ENCODE measurements at places on chromosomes 7 and 10.

- DNase-seq: no peak
Observed at GRCh38 chr7:110830778-110831177, 260.1 kb upstream of the LRRN3 start.

- no peak for DNase-seq
Observed at GRCh38 chr7:120860156-120860555, 2.2 kb upstream of the TSPAN12 start.

- no peak for DNase-seq
Observed at GRCh38 chr10:132364594-132364970, 32.4 kb upstream of the PWWP2B start.

- no peak for DNase-seq
Observed at GRCh38 chr10:12507165-12507850, 158.0 kb downstream of the CAMK1D start.

DNA sequence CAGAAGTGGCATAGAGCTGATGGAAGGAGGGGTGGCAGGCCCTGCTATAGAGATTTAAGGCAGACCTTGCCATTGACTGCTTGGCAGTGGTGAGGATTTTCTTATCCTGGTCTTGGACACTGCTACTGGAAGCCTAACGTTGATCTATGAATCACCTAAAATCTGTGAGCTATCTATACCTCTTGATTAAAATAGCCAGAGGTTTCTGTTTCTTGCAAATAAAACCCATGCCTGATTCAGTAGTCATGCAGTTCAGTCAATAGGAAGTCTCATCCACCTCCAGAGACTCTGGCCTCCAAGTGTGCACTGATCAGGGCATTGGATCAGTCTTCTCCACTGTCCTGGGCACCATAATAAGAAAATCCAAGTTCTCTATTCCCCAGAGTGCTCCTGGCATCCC is 286.5 kb downstream of the PTEN start:
- no peak for DNase-seq

DNA sequence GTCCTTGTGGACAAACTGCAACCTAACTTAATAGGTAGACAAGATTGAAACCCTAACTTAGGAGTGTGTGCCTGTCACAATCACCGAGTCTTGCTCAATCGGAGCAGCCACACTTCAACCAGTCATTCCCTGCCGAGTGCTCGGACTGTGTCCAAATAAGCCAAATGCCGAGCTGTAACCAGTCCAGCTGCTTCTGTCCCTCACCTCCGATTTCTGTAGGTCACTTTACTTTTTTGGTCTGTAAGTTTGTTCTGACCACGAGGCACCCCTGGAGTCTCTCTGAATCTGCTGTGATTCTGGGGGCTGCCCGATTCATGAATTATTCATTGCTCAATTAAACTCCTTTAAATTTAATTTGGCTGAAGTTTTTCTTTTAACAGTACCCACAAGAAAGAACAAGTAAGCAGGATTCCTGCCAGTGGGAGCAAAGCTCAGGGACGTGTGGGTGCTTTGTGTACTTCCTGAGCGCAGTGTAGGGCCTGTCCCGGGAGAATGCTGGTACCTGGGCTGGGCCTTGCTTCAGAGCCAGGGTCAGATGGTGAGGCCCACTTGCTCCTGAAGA is 140.1 kb downstream of the ACTR3B start:
- no peak for DNase-seq

DNA sequence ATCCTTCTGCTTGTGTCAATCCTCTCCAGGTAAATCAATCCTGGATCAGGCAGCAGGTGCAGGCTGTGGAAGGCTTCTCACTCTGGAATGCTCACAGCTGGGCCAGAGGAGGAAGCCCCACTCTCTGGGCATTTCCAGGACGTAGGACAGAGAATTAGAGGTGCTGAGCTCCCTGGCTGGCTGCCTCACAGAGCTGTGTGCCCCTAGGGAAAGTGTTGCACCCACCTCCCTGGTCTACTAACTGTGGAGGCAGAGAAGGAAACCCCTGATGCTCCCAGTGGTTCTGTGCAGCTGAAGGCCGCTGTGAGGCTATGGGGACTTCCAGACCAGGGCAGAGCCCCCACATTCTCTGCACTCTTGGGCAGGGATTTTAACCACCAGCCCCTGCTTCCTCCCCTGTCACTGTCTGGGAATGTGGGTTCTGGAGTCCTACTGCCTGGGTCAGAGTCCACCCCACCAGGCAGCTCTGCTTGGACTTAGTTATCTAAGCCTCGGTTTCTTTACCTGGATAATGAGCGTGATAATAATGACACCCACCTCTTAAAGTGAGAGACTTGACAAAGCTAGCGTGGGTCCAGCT is 73.5 kb upstream of the EEPD1 start:
- no peak for DNase-seq

DNA sequence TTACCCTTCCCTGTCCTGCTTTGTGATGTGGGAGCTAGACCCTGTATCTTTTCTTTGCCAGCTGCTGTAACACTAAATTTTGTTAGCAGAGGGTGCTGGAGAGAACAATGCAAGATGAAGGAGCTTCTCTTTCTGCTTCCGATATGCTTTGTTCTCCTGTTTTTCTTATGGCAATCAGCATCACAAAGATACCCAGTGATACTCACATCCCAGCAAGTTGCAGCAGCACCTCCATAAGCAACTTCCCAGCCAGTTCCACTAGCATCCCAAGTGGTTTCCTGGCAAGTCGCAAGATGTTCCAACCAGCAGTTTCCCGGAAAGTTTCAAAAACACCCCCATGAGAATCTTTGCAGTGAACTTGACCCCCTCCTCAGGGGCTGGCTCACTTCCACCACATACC is 148.6 kb downstream of the IMMP2L start:
- no peak for DNase-seq

DNA sequence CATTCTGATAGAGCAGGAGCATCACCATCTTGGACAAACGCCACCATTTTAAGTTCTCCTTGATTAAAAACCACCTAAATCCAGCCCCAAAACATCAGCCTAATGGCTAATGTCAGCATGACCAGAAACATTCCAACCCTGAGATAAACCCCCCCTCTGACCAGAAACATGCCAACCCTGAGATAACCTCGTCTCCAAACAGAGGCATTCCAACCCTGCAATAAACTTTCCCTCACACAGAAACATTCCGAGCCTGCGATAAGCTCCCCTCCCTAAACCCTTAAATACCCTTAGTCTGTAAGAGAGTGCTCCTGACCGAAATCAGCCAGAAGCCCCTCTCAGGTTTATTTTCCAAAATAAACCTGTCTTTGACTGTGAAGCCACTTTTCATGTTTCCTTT is 76.5 kb downstream of the ADARB2 start:
- DNase-seq: no peak

DNA sequence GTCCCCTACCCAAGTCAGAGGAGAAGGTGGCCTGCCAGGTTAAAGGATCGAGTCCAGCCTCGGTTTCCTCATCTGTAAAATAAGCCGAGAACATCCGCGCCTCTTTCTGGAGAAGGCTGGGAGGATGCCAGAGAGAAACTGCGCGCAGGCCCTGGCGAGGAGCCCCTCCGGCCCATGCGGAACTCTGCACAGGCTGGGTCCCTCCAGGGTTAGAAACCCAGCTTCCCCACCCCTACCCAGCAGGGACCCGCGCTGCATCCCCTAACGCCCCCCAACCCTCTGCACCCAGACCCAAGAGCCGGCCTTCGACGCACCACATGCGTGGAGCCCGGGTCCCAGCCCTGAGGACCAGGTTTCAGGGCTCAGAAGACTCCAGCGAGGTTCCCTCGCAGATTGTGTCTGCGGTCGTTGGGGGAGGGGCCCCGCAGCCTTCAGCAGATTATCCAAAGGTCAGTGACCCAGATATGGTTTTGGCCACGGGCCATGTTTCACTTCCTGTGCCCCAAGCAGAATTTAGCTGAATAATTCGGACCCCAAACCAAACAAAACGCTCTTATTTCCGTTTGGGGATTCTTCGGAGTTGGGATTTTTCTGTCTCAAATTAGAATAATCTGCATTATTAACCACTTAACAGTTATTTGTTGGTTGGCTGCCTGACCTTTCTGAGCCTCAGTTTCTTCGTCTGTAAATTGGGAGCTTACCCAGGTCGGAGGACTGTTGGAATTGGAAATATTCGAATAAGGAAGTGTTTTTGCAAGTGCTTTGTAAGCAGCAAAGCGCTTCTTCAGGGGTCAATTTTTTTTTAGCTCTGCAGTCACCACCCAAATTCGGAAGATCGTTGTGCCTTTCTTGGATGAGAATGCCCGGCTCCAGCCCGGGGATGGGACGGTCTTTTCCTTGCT is 167.7 kb downstream of the UBE2H start:
- DNase-seq: no peak

DNA sequence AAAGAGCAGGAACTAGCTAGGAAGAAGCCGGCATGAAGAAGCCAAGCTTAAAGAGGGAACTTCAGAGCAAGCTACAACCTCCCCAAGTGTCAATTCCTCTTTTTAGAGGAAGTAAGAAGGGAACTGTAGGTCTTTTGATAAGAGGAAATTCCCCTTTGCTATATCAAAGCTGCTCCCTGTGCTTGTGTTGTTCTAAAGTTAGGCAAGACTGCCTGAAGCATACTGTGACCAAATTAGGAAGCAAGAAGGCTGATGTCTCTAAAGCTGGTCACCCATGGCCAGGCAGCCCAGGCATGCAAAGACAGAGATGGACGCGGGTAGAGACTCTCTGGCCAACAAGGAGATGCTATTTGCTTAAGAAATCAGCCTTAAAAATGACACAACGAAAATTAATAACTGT is 87.9 kb downstream of the RNF216 start:
- DNase-seq: no peak

GRCh38 chr7:46606761-46607160 is 685.7 kb upstream of the IGFBP3 start:
- no peak for DNase-seq

GRCh38 chr7:92750946-92751345 is 85.4 kb downstream of the CDK6 start:
- no peak for DNase-seq

DNA sequence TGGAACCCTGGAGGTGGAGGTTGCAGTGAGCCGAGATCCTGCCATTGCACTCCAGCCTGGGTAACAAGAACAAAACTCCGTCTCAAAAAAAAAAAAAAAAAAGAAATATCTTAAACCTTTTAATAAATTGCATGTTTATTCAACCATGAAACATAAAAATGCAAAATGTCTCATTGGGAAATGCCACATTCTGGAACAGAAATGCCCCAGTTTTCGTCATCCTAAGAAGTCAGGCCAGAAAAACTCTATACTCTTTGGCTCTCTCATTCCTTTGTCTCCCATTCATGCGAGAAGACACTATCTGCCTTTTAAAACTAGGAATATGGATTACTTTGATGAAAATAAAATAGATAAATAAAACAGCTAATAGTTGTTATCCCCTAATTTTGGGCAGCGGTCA is 21.5 kb upstream of the ABLIM1 start:
- no peak for DNase-seq

DNA sequence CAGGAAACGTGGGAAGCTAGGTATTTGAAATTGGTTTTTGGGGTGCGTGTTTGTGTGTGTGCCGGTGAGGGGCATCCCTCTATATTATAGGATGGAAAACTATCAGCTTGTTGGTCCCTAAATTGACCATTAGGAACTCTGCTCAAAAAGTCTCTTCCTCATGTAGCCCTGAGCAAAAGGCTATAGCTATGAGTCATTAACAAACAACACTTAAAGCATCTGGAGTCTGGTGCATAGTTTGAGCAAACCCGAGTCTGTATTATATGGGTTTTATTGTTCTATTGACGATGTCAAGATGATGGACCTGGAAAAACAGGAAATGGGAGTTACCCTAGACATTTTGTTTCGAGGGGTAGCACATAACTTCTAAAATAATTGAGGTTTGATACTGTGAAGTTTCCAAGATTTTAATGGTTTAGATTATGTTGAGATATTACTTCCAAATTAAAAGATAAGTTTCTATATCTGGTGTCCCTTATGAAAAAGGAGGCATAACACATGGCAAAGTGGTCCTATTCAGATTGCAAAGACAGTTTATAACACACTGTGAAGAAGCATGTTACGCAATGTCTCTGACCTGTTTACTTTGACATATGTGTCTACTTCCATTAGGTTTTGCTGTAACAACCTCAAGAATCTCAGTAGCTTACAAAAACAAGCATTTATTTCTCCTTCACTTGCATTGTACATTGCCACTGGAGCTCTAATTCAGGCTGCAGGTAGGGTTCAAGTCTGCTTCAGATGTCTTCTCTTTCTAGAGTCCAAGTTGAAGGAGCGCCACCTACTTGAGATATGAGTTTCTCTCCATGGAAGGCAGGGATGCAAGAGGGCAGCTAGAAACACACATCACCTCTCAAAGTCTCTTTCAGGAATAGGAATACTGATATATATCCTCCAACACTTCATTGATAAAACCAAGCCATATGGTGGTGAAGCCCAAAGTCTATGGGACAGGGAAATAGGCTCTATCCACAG is 357.7 kb downstream of the PHF14 start:
- no peak for DNase-seq

DNA sequence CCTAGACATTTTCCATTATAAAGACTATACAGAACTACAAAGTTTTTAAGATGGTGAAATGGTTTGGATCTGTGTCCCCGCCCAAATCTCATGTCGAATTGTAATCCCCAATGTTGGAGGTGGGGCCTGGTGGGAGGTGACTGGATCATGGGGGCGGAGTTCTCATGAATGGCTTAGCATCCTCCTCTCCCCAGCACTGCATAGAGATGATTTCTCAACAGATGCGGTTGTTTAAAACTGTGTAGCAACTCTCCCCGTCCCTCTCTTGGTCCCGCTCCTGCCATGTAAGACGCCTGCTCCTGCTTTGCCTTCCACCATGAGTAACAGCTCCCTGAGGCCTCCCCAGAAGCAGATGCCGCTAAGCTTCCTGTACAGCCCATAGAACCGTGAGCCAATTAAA is 1.6 kb downstream of the FAM133B start:
- DNase-seq: no peak

DNA sequence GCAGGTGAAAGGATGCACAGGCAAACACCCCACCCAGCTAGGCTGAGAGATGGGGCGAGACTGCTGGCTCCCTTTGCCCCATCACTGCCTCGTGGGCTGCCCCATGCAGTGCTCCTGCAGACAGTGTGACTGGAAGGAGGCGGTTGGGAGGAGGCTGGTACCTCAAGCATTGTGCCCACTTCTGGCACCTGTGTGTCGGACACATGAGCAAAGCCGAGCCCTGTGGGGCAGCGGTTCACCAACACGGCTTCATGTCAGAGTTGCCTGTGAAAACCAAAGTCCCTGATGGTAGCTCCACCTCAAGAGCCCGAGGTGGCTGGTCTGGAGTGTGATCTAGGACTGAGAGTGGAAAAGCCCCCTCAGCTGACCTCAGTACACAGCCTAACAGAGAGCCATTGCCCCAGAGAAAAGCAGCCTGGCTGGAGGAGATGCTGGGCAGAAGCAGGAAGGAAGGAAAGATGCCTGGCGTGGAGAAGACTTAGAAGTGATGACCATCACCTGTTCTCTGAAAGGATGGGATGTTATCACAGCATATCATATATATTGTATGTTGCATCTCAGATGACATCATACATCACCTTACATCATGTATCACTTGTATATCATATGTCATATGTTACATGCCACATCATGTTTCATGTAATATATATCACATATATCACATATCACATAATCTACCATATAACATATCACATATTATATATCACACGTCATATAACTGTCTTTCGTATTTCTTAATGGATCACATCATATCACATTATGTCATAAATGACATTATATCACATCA is 75.6 kb downstream of the ADCY1 start:
- DNase-seq: no peak

Data from HEK293T (cell line).